ENCODE measurements at places on chromosomes 12 and 14.
A peak's percentile ranks its signal among the peaks of the same experiment; 100 is the strongest.

GRCh38 chr14:22304326-22304725 lies 284.7 kb downstream of the DAD1 start:
- DNase-seq: no peak

DNA sequence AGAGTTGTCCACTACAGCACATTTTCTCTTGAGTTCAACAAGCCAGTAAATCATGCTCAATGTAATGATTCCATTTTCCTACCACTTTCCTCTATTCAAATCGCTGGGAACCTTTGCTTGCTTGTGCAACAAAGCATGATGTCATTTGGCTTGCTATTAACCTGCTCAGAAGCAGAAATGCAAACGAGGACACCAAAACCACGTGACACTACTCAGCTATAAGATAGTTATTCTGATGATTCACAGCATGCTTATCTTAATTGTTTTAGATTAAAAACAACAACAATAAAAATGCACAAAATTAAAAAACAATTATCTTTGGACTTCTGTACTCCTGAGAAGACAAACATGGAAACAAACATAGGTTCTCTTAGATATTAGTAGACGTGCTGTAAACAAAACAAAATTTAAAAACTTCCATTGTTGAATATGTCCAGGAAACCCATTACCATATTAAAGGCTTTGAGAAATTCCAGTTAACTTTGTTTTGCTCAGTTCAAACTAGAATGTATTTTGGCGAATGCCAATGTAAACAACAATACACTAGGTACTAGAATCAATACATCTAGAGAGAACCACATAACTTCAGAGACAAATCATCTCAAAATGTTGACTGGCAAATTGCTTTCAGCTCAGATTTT lies 77.5 kb upstream of the KRAS start:
- DNase-seq: no peak

DNA sequence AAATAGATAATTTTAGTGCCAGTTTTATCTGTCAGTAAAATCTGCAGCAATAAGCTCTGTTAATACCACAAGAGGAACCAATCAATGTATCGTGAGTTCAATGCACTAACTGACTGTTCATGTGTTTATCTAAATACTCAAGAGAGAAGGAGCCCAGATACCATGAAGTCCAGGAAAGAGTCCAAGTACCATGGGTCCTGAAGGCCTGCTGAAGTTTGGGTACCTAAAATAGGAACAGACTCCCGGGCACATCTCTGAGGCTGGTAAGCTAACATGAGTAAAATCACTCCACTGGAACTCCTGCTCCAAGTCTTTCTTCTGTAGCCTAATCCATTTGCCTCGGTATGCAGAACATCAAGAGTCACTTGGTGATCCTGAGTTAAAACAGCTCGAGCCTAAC lies 71.1 kb downstream of the PRKD1 start:
- no peak for DNase-seq

- peak; percentile 20 for DNase-seq
Observed at GRCh38 chr14:95667249-95667693, 19.0 kb upstream of the TCL1B start.

DNA sequence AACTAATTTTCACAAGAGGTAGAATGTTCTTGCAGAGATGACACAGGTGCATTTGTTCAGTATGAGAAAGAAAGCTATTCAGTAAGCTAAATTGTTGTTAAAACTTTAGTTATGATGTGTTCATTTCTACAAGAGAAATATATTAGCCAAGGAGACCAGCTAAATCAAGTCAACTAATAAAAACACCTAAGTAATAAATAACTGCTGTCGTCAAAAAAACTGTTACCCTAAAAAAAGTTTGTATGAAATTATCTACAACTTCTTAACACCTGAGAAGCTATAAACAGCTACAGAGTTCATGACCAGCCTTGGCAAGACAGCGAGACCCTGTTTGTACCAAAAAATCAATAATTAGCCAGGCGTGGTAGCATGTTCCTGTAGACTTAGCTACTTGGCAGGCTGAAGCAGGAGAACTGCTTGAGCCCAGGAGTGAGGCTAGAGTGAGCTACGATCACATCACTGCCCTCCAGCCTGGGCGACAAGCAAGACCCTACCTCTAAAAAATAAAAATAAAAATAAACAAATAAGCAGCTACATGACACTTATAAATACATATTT lies 67.6 kb upstream of the AP4S1 start:
- DNase-seq: no peak

GRCh38 chr12:55687746-55688145 lies 20.0 kb downstream of the ITGA7 start:
- no peak for DNase-seq

DNA sequence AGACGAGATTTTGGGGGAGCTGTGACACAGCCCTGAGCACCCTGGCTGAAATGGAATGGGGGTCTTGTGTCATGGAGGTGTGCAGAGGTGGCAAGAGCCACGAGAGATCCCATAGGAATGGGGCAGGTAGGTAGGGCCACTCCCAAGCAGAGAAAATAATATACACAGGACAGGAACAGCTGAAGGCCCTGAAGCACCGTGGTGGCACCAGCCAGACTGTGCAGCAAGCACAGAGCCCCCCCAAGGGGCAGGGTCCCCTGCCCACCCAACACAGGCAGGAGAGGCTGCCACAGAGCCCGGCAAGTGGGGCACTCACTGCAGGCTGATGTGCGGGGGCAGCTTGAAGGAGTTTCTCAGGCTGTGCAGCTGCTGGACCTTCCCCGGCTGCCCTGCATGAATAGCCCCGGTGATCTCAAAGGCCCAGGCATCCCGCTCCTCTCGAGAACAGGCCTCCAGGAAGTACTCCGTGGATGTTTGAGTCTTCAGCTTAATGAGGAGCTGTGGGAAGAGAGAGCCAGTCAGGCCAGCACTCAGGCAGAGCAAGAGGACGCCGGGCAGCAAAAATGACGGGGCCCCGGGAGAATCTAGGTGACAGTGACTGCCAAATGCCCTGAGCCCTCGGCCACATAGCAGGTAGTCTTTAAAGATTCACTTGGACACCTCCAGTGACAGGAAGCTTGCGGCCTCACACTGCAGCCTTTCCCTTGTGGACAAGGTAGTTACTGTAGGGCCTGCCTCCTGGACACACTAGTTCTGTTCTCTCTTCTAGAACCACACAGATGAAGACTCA lies 16.7 kb downstream of the PLEK2 start:
- no peak for DNase-seq

DNA sequence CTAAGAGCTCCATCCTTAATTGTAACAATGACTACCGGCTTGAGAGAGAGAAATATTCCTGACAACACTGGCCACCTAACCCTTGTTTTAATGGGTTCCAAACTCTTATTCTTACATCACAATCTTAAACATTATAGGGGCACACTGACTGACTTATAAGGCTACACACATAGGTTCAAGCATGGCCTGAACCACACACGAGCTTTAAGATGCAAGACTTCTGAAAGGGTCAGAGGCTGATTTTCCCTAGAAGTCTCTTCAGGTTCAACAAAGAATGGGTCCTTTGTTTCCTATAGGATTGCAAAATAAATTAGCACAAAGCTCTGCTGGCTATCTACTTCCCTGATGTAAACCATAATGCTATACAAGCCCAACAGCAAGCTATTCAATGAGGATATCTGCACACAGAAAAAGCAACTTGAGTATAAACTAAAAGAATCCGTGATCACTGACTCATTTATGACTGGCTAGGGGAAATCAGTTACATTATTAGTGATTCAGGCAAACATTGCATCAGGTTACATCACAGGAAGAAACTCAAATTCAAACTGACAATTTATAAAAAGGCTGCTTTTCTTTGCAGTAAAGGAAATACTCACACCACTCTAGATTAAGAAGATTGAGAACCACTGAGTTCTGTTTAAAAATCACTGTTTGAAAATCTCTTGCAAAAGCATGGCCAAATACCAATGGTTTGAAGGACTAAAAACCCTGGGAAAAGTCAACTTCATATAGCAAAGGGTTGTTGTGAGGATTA lies 8.5 kb downstream of the BTG1 start:
- DNase-seq: no peak

DNA sequence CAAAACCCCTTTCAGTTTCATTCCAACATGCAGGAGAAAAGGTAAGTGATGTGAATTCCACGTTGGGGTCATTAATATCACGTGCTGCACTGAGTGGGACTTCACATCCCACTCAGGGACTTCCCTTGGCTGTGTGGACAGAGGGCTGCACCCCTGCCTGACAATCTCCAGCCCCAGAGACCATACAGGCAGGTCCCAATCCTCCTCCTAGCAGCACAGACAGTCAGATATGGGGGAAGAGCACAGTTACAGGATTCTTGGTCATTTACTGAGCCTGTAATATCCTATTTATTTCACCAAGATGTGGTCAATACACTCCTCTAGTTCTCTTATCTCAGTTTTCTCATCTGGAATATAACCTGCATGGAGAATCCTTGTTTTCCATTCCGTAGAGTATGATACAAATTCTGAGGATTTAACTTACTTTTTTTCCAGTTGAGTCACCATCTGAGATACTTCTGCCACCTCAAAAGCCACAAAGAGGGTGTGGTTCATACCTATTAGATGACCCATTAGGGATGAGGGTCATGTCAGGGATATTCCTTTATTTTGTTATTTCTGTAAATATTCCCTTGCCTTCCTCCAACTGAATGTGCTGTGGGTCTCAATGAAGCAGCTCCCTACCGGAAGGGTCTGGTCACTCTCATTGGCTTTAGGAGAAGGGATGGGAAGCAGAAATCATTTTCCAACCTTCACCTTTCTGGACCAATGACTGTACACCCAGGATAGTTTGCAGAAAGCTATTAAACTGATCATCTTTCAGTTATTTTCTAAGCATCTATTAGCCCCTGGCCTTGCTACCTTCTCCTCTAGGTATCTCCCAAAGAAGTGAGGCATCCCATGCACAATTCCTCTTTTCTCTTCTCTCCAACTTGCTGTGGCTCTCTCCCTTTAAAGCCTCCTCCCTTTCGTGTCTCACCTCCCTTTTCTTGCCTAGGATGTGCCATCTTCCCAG lies 43.0 kb upstream of the NTF3 start:
- no peak for DNase-seq

DNA sequence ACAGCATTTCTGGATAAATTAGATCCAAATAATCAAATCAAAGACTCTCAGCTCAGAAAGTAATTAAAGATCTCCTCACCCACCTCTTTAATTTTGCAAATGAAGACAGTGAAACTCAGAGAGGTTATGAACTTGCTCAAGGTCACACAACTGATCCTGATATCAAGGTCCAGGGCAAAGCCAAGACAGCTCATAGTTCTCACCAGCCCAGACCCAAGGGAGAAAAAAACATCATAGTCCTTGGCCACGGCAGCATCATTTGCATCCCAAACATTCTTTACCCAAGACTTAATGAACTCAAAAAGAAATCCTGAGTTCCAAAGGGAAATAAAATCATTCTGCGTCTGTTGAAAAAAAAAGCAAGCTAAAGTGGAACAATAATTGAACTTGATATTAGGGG lies 112.1 kb downstream of the DAD1 start:
- no peak for DNase-seq

GRCh38 chr14:102246071-102246470 lies 58.9 kb downstream of the MOK start:
- no peak for DNase-seq

- DNase-seq: no peak
Observed at GRCh38 chr12:91413581-91414546, 231.2 kb upstream of the DCN start.

DNA sequence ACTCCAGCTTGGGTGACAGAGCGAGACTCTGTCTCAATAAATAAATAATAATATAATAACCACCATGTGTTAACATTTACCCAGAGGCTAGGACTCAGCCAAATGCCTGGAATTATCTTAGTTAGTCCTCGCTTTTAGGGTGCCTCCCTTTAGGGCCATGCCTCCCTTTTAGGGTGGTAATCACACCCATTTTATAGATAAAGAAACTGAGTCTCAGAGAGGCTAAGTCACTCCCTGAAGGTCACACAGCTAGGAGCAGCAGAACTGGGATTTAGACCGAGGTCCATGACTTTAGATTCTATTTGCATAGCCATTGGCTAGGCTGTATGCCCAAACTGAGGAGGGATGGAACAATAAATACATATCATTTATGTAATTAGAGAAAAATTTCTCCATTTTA lies 11.4 kb downstream of the TESC start:
- DNase-seq: no peak

DNA sequence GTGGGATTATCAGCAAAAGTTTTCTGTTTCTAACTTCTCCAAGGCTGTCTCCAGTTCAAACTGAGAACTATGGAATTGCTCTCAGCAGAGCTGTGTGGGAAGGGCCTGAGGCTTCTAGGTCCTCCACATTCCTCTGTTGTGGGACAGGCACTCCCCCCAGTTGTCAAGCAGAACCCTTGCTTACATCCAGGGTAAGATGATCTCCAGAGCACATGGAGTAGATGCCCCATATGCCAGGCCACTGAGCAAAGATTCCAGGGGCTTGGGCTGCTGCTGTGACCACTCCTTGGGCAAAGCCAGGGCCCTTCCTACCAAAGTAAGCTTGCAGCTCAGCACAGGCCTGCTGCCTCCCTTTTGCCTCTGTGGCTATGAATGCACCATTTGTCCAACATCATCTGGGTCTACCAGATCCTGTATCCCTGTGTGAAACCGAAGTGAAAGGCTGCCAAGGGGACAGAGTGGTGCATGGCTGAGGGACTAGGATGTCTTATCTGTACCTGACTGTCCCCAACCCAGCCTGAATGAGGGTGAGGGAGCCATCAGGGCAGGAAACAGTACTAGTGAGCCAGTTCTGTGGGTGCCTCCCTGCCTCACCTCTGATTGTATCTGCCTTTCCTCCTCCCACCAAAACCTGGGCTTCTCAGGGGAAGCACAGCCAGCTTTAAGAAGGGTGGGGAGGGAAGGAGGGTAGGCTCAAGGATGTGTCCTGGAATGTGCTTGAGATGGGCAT lies 13.1 kb upstream of the ESPL1 start:
- no peak for DNase-seq

GRCh38 chr12:27968972-27969623 lies 3.4 kb downstream of the PTHLH start:
- no peak for DNase-seq

DNA sequence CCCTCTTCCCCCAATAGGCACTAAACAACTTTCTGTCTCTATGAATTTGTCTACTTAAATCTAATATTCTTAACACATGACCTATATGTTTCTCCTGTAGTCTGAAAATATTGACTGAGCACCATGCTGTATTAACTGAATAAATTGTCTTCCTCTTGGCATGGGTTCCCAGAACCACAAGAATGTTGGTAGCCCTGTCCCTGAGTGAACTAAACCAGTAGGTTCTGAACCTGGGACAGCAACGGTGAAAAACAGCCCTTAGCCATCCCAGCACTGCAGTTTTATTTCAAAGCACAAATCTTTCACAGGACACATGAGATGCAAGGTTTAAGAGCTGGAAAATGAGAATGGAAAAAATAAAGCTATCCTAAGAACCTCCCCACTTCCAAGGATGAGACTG lies 20.4 kb upstream of the HSP90B1 start:
- DNase-seq: no peak

GRCh38 chr12:46459111-46459510 lies 86.5 kb upstream of the SLC38A2 start:
- DNase-seq: no peak
